ENCODE measurements at places on chromosomes 3 and 15.

DNA sequence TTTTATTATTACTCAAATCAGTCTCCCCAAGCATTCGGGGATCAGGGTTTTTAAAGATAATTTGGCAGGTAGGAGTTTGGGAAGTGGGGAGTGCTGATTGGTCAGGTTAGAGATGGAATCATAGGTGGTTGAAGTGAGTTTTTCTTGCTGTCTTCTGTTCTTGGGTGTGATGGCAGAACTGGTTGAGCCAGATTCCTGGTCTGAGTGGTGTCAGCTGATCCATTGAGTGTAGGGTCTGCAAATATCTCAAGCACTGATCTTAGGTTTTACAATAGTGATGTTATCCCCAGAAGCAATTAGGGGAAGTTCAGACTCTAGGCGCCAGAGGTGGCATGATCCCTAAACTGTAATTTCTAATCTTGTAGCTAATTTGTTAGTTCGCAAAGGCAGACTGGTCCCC lies 20.6 kb upstream of the TRANK1 start:
- no peak for DNase-seq

- DNase-seq, result no peak
Observed at GRCh38 chr3:194688200-194688740, 2.6 kb downstream of the FAM43A start.

- DNase-seq, result no peak
Observed at GRCh38 chr3:36257158-36257852, 123.0 kb upstream of the STAC start.

DNA sequence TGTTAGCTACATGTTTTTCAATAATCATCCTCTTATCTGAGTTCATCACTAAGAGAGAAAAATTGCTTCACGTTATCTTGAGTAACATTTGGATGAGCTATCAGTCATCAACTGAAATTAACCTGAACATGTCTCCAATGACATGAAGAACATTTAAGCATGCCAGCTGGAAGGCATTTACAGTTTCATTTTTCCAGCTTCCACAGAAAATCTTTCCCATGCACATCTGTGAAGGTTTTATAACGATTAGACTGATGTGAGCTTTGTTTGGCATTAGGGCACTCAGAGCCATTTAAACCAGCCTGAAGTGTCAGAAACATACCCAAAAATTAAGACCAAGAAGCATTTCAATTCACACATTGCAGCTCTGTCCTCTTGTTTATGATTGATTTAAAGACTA lies 235.8 kb upstream of the ARHGEF26 start:
- no peak for DNase-seq

- DNase-seq, result no peak
Observed at GRCh38 chr3:66609660-66610561, 109.1 kb upstream of the LRIG1 start.
